SK-MEL-5 (cell line): ENCODE measurements at places on chromosomes 3 and 15. TPM values are rescaled to one million over a fixed set of nuclear protein-coding genes. Genes with fewer than 3 reads are reported as not detected.

DNA sequence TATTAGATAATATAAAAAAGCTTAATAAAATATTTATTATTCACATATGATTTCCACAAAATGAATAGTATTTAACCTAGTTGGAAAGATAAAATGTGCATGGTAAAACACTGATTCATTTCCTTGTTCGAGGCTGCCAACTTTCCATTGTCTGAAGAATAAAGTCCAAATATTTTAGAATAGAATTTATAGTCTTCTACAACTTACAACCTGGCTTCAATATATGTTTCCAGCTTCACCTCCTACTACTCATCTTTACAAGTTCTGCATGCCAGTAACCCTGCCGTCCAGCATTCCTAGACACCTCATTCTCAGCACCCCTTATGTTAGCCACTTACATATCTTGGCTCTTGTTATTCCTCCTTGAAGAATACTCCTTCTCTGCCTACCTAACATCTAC lies 244.5 kb downstream of the FGF12 start:
- DNase-seq, result no peak

DNA sequence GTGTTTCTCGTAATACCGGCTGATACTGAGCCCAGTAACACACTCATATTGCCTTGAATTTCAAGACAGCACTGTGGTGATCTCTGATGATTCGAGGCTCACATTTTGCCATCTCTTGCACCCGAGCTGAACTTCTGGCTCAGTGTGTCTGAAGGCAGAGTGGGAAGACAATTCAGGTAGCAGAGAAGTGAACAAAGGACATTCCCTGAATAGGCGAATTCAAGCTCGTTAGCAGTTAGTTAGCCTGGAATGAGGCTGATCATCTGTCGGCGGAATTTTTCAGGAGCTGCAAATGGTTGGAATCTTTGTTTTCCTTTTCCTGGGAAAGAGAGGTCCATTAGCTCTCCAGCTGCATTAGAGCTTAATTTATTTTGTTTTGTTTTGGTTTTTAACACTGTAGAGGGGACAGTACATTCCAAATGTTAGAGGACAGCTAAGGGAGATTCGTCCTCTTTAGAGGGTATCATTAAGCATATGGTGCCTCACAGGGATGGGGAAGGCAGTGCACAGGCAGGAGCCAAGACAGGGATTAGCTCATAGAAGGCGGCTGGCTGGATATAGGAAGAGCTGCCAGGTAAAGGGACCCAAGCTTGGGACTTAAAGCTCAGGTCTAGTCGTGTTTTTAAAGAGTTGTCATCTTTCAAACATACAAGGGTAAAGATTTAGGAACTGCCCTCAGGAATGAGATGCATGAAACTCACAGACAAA lies 119.7 kb upstream of the DLG1 start:
- DNase-seq, result no peak

DNA sequence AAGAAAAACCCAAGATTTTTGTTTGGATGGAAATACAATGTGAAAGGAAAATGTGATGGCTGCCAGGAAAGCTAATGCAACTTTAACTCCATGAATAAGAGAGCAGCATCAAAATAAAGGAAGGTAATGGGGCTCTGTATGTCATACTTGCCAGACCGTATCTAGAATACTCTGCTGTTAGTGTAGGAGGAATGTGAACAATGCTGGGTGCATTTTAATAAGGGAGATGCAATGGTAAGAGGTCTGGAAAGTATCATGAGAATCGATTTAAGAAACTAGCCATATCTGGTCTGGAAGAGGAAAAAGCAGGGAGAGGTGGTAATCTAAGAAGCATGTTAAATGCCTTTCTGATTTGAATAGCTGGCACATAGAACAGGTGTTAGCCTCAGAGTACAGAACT lies 239.6 kb downstream of the GBE1 start:
- no peak for DNase-seq

DNA sequence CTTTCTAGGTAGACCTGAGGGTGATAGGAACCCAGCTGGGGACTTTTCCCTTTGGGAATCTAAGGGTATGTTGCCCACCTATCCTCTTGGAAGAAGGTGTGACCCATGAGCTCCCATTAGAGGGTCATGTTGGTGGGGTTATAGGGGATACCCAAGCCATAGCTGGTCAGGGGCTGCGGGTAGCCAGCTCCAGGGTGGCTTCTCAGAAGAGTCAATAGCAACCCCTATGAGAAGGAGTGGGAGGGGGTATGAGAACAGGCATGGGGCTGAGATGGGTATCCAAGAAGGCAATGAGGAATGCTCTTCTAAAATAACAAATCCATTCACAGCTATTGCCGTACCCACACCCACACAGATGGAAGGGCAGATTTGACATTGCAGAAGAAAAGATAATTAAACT lies 217.8 kb downstream of the UACA start:
- no peak for DNase-seq

- DNase-seq, result no peak
These were observed 230.5 kb upstream of the PROK2 start for GRCh38 chr3:72015463-72015862.

Gene ANKDD1A
- 1.5 and 1.7 TPM in 2 replicates for total RNA-seq

- DNase-seq, result no peak
These were observed 68.4 kb downstream of the SLC24A1 start for GRCh38 chr15:65690173-65690572.

- no peak for DNase-seq
These were observed 3.6 kb upstream of the SOX14 start for GRCh38 chr3:137760341-137761098.

DNA sequence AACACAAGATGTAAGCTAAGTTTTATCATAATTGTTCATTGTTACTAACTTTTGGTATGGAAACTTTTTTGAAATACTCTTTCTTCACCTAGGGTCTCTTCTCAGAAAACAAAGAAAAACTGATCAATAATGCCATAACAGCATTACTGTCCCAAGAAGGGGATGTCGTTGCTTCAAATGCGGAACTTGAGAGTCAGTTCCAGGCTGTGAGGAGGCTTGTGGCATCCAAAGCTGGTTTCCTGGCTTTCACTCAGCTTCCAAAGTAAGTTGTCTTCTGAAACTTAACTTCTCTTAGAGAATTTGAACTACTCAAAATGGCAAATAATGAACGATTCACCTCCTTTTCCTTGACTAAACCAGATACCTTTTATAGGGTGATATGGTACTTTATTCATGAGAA lies 39.3 kb downstream of the DNAJC13 start:
- DNase-seq, result no peak

GRCh38 chr3:177753451-177754155 lies 556.3 kb upstream of the TBL1XR1 start:
- DNase-seq, result no peak
